Dorsolateral prefrontal cortex (tissue), 122 donors: ENCODE measurements at places on chromosomes 4 and X. TPM values are rescaled to one million over a fixed set of nuclear protein-coding genes. Genes with fewer than 3 reads are reported as not detected.

- no peak for DNase-seq
Observed at GRCh38 chr4:17323554-17324385, 188.1 kb downstream of the QDPR start.

DNA sequence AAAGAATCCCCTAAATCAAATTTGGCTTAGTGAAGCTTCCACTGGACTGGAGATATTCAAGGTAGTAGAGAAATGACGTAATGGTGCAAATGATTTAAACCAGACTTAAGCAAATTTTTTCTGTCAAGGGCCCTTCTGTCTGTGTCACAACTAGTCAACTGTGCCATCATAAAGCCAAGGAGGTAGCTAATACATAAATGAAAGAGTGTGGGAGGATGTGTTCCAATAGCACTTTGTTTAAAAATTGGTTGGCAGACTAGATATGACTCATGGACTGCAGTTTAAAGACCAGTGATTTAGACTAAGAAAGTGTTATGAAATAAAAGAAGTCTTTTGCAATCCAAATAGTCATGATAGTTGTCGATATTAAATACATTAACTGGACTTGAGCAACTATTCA, 24.3 kb upstream of the TEX13C start:
- DNase-seq: no peak

GRCh38 chr4:20711335-20711734, 11.1 kb downstream of the PACRGL start:
- no peak for DNase-seq

The FOXO4 gene
- total RNA-seq: 50.7 TPM

GRCh38 chr4:66640233-66640990, 904.9 kb downstream of the CENPC start:
- DNase-seq: no peak
